ENCODE measurements at places on chromosomes 11 and 22.

DNA sequence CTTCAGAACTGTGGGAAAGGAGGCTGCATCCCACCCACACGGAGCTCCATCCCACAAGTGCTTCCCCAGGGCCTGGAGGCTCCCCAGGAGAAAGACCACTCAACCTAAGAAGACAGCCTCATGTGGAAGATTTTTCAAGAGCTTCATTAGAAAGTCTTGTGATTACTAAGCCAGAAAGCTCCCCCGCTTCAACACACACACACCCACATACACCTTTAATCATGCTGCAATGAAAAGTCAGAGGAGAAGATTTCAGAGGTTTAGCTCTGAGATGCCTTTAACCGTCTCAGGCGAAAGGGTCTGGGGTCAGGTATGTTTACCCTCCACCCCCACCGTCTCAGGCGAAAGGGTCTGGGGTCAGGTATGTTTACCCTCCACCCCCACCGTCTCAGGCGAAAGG is 634.5 kb upstream of the B3GAT1 start:
- no peak for DNase-seq

DNA sequence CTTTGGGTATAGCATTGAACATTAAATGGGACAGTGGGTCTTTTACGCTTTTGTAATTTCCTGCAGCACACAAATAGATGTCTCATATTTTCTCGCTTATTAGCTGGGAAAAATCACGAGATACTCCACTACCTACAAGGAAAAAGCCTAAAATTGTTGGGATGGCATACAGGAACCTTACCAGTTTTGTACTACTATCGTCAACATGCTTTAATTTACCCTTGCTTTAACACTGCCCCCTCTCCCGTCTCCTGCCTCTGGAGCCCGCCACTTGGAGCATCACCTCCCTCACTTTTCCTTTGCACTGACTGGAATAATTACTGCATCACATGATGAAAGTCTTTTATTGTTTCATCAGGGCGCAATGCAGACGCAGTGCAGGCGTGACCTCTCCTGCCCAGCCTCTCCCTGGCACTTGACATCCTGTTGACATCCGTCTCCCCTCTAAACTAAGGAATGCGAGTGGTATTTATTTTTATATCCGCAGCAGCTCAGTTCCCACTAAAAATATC is 1.0 kb upstream of the FNBP4 start:
- DNase-seq: peak; percentile 15

DNA sequence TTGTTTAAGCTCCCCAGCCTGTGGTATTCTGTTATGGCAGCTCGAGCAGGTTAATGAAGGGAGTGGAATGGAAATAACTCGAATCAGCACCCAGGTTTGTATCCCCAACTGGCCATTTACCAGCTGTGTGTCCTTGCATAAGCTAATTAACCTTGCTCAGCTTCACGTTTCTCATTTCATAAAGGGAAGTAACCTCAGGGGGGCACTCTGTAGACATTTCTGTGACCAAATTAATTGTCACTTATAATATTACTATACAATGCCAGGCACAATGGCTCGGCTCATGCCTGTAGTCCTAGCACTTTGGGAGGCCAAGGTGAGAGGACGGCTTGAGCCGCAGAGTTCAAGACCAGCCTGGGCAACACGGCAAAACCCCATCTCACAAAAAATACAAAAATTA is 13.8 kb downstream of the ADA2 start:
- no peak for DNase-seq

DNA sequence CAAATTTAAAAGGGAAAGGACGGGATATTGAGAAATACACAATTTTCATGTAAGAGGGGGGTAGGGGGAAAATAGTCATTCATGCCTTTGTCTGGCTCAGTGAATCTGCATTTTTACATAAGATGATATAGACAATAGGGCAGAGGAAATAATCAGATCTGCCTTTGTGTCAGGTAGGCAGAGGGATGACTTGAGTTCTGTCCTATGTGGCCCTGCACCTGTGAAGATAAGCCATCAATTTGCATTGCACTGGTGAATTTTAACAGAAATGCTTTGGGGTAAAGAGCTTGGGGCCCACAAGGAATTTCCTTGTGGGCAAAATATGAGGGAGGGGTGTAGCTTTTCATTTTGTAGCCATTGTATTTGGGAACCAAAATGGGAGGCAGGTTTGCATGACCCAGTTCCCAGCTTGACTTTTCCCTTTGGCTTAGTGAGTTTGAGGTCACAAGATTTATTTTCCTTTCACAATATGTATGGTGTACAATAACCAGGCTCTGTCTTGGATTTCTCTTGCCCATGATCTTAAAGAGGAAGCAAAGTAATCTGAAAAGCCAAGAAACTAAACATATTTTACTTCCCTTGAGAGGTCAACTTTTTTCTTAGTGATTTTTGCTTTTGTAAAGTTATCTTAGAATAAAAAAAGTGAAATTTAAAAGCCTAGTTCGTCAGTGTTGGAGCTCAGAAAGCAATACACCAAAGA is 77.7 kb upstream of the SORL1 start:
- DNase-seq: no peak

DNA sequence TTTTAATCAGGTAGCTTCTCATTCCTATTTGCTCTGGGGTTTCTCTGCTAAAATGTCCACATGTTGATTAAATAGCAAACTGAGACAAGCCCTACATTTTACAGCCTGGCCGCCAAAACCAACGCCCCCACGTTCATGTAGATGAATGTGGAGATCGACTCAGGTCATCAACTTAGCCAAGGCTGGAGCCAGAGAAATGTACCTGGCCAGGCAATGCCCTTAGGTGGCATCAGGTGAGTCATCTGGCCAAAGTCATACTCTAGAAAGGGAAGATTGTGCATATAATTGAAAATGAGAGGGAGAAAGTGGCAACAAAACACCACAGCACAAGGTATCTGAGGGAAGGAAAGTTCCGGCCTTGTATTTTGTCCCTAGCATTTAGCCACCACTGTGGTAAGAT is 37.1 kb upstream of the CCDC89 start:
- DNase-seq: no peak

GRCh38 chr11:82701847-82702520 is 31.7 kb downstream of the FAM181B start:
- peak; percentile 65 for DNase-seq

GRCh38 chr22:44582016-44582415 is 84.0 kb upstream of the RTL6 start:
- no peak for DNase-seq

- DNase-seq: no peak
Observed at GRCh38 chr11:69878144-69878883, 59.1 kb upstream of the FGF3 start.

DNA sequence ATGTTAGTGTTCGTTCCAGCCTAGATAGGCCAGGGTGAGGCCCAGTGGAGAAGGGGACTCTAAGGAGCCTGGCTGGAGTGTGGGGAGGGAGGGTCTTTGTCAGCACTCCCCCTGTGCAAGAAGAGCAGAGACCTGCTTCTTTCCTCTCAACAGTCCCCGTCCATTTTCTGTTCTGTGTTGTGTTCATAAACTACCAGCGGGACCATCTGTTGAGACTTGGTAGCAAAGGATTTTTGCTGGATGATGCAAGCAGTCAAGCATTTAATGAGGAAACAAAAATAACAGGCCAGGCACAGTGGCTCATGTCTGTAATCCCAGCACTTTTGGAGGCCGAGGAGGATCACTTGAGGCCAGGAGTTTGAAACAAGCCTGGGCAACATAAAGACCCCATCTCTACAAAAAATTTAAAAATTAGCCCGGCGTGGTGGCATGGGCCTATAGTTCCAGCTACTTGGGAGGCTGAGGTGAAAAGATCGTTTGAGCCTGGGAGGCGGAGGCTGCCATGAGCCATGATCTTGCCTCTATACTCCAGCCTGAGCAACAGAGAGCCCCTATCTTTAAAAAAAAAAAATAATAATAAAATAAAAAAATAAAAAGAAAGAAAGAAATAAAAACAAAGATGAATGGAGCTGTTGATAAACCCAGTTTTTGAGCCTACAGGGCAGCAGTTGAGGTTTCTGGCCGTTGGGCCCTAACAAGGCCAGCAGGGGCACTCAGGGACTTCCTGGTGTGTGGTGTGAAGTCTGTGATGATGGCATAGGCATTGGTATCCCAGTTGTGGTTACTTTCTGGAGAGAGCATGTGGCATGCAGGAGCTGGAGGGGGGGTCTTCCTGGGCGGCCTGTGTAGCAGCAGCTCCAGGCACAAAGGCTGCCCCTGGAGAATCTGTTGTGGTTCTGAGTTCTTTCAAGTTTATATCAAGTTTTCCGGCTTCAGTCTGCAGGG is 1.7 kb upstream of the TXNRD2 start:
- DNase-seq: no peak

DNA sequence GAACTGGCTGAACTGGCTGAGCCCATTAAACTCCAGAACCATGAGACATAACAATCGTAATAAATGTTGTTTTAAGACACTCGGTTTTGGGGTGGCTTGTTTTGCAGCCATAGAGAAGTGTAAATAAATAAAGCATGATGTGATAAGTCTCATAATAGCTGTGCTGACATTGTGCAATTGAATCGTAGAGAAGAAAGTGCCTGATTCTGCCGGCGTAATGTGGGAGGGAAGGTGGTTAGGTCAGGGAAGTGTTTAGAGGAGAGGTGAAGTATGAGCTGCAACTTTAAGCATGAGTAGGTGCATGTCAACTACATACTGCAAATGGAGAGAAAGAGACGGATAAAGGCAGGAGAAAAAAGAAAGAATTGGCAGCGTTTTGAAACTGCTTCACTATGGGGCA is 217.1 kb downstream of the BLID start:
- DNase-seq: no peak

DNA sequence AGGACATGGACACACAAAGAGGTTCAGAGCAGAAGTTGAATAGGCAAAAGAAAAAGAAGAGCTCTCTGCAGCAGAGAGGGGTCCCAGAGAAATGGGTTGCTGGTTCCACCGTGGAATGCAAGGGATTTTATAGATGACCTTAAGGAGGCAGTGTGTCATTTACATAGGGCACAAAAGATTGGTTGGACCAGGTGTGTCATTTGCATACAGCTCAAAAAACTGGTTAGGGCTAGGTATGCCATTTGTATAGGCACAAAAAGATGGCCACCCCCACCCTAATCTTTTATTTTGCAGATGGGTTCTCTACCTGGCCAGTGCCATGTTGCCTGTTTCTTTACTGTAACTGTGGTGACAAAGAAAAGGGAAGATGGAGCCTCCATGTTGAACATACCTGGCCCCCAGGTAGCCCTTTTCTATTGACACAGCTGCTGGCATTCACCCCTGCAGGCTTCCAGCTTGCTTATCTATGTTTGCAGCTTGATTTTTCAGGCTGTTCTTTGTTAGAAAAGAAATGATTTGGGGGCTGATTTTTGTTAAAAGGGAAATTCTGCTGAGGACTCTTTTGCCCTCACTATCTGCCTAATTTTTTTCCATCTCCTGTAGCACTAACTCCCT is 3.1 kb upstream of the CAVIN3 start:
- DNase-seq: no peak

DNA sequence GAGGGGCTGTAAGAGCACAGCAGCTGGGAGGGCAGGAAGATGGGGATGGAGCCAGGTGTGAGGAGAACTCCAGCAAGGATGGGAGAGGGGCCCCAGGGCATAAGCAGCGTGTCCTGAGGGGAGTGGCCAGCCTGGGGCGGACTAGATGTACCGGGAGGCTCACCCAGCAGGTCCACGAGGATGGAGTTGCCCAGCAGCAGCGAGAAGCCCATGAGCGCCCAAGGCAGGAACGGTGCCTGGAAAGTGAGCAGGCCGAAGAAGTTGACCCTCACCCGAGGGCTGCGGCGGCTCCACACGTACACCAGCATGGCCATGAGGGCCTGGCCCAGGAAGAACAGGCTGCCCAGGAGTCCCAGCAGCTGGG is 1.3 kb downstream of the DERL3 start:
- no peak for DNase-seq

GRCh38 chr11:29530961-29531360 is 485.9 kb downstream of the KCNA4 start:
- DNase-seq: no peak

Measured in neuronal stem cell (in vitro differentiated cells).